ENCODE measurements at places on chromosomes 6 and 20.

DNA sequence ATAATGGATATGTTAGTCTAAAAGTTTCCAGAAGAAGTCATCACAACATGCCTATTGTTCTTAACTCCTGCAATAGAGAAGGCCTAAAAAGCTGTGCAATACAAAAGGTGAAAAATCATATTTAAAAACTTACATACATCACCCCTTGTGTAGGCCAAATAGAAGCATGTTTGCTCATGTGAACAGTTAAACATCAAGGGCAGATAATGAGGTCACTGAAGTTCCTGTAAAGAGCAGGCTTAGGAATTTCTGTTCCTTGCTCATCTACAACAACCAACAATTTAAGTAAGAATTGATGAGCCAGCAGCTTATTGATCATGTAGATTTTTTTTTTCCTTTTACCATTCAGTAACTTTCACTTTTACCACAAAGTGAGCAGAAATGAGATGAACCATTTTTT is 7.5 kb upstream of the NUP153 start:
- no peak for DNase-seq

- DNase-seq: no peak
Observed at GRCh38 chr6:93932175-93932574, 512.8 kb upstream of the EPHA7 start.

GRCh38 chr20:24836661-24837299 is 112.3 kb upstream of the CST7 start:
- no peak for DNase-seq

DNA sequence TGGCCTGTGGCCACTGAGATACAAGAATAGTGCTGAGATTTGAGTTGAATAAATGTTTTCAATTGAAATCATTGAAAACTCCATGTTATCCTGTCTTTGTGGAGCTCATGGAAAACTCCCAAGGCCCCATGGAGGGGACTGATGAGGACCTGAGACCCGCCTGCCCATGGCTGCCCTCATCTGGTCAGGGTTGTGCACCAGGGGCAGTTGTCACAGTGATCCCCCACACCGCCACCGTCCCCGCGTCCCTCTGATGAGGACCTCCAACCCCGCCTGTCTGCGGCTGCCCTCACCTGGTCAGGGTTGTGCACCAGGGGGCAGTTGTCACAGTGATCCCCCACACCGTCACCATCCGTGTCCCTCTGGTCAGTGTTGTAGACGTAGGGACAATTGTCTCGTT is 27.8 kb downstream of the THBS2 start:
- DNase-seq: no peak

- DNase-seq: no peak
Observed at GRCh38 chr6:164107297-164107995, 692.9 kb downstream of the QKI start.

DNA sequence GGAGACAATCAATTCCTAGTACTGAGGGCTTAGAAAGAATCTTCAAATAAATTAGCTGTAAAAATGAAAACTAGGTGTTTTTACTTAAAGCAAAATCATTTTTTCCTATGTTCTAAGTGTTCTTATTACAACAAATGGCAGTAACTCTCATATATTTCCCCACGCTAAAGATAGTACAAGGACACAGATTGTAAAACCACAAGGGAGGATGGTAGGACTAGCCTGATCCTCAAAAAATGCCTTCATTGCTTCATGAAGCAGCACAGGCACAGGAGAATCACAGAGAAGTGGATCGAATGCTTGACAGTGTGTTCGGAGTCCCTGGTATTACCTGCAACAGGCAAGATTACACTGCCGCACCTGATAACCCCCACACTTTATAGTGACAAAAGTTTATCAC is 58.5 kb downstream of the SAMD3 start:
- no peak for DNase-seq

- no peak for DNase-seq
Observed at GRCh38 chr6:113697632-113698410, 159.3 kb upstream of the MARCKS start.

- DNase-seq: peak; percentile 59
Observed at GRCh38 chr6:26158581-26159356, 71.5 kb downstream of the HFE start.

DNA sequence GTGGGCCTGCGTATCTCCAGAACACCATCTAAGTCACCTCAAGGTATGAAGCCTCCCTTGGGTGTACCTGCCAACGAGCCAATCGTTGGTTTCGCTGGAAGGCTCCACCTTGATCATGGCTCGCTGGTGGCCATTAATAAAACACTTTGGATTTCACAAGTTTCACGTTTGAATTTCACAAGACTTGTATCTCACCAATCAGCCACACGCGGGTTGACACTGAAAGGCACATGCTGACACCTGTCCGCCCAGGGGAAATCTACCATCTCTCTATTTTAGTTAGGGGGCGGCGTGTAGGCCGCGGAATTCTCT is 586 bp upstream of the HMGA1 start:
- DNase-seq: no peak

DNA sequence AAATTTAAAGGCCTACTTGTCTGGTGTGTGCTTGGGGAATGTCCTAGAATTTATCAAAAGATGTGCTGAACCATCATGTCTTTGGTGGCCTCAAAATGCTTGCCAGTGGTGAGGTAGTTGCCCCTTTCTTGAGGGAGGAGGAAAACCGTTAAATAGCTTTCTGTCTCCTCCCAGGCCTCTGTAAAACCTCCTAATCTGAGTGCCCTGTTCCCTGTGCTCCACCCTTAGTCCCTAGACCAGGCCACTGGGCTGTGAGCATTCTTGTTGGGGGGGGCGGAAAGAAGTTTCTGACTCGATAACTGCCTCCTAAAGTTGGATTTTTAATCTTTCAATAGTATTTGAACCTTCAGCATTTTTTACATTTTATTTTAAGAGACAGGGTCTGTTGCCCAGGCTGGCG is 23.1 kb downstream of the JARID2 start:
- no peak for DNase-seq

GRCh38 chr20:46302106-46302505 is 6.2 kb downstream of the CDH22 start:
- DNase-seq: no peak

DNA sequence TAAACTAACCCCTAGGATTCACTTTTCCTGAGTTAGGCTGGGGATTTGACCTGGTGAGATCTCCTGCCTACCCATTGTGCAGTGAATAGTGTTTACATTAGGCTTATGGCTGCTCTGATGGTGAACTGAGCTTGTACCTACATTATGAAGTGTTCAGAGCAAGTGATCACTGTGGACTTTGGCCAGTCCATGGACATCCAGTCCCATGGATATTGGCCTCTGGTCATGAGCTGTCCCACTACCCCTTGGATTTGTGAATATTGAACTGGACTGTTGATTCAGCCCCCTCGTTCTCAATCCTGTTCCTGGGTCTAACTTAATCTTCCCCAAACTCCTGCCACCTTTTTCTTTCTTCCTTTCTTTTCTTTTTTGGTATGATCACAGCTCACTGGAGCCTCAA is 13.8 kb downstream of the ASIP start:
- DNase-seq: no peak

- DNase-seq: no peak
Observed at GRCh38 chr6:64062960-64063683, 427.5 kb downstream of the PHF3 start.

DNA sequence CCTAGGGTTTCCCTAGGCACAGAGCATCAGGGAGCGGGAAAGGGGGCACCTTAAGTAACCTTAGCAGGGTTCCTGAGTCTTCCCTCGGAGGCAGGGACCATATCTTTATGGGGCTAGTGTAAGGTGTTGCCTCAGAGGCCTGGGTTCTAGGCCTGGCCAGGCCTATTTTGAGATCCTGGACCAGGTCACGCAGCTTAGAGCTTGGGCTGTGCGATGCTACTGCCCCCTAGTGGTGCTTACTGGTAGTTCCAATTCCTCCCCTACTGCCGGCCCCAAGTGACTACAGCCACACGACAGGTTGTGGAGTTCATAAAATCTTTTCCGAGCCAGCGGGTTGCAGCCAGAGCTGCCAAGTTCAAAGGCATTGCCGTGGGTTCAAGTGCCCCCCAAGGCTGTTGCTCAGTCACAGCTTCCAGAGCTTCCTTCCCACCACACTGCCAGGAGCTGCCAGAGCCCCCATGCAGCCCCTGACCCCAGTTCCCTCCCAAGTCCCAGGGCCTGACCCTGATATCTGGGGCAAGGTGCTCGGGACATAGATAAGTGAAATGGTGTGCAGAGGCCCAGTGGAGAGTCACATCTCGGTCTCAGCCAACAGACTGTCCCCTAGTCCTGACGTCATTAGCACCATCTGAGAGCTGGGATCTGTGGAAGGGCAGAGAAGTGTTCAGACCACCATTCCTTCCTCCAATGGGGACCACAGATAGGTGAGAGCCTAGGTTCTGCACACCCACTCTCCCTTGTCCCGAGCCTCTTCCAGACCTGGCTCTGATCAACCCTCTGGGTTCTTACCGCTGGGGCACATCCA is 3.3 kb downstream of the LRRC73 start:
- peak; percentile 45 for DNase-seq

DNA sequence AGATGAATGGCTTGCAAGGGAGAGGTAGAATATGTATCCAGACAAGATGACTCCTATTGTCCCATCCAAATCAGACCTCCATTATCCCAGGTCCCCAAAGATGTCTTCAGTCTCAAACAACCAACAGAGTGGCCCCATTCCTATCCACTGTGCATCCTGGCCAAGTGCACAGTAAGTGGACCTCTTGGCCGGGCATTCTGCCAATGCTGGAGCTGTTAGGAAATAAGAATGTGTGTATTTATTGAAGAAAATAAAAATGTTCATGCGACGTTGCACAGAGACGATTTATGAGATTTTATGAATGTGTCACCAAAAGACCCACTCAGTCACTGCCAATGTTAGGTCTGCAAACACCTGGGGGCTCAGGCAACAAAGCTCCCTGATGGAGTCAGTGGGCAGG is 196.0 kb downstream of the MAFB start:
- no peak for DNase-seq

DNA sequence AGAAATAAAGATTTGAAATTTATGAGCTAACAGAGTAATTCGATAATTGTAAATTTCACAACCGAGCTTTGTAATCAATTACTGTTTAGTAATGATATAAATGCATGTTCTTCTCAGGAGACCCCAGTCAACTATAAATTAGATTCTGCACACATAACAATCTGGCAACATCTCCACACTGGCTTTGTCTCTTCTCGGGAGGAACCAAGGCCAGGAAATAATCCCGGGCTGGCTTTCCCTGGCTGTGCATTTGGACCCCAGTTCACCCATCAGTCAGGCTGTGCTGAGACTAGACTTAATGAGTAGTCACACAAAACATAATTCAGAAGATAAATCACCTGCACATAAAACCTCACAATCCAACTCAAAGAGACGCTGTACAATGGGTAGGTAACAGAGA is 65.5 kb downstream of the PTPRT start:
- no peak for DNase-seq

GRCh38 chr6:56687551-56687950 is 44.9 kb upstream of the DST start:
- DNase-seq: no peak

DNA sequence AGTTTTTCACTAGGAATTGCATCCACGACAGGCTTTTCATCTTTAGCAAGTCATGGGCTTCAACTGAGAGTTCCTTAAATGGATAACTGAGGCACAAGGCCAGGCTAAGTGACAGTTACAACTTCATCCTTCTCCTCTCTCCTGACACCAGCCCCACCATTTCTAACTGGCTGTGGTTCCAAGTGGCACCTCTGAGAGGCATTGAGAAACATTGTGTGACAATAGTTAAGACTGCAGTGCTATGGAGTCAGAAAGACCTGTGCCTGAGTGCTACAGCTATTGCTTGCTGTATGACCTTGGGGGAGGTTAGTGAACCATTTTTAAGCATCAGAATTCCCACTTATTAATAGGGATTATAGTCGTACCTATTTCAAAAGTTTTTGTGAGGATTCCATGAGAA is 26.2 kb upstream of the MLIP start:
- no peak for DNase-seq

DNA sequence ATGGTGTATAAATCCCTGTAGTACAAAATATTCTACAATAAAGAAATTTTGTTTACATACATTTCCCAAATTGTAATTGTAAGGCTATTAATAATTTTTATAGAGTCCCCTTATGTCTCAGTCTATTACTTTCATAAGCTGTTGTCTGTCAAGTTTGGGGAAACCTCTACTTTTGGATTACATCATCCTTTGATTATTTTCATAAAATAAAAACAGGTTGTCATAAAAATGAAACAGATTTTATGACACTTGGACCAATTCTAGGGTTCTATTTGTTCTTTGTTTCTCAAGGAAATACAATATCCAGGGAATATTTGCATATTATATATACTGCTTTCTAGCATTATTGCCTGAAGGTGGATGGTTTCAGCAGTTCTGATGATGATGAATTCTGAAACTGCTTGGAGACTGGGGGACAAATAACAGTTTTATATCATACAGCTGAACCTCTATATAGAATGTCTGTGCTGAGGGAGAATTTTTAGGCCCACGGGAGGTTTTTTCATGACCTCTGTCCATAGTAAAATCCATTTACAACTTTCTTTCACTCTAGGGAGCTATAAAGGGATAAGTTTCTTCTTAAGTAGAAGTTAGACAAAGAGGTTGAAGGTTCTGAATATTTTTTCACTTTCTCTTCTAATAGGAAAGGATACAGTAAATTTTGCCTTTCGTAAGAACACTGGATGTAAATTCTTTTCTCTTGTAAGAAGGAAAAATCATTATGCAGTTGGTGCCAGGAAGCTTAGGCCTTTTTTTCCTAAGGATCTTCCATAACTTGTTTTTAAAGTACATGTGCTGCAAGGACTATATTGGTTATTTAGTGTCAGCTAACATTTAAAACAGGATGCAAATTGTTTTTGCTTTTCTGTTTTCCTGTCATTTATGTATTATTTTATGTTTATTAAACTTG is 58.0 kb downstream of the CD2AP start:
- no peak for DNase-seq

DNA sequence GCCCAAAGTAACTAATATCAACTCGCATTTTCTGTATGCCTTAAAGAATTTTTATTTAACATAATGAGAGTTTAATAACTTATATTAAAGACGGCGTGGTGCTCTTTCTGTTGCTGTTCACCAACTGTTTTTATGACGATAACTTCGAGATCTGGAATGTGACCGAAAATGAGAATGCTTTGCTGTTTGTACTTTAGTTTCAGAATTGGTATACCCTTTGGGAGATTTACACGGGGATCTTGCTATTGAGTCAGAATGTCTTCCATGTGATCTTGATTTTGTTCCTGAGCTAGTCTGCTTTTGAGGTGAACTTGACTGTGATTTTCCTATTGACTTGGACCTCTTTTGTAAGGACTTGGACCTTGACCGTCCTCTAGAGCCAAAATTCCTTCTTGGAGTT is 17.9 kb downstream of the PNRC1 start:
- no peak for DNase-seq

GRCh38 chr6:35237476-35237875 is 22.1 kb upstream of the ZNF76 start:
- DNase-seq: no peak

DNA sequence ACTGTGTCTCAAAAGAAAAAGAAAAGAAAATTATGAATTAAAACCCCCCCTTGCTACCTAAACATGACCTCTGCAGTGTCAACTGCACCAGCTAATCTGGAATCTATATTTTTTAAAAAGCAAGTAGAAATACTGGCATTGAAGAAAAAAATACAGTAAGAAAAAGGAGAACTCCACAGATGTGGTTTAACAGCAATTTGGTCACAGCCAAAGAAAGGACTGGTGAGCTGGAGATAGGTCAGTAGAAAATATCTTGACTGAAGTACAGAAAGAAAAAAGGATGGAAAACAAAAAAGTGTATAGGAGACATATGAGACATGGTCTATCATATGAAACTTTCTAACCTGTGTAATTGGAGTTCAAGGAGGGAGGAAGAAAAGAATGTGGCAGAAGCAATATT is 44.1 kb upstream of the ERVFRD-1 start:
- DNase-seq: no peak

- DNase-seq: no peak
Observed at GRCh38 chr6:24879351-24879750, 56.4 kb downstream of the RIPOR2 start.

Data from T-helper 1 cell (primary cell).